ENCODE measurements at places on chromosomes 1 and 21. TPM values are rescaled to one million over a fixed set of nuclear protein-coding genes. Genes with fewer than 3 reads are reported as not detected.

DNA sequence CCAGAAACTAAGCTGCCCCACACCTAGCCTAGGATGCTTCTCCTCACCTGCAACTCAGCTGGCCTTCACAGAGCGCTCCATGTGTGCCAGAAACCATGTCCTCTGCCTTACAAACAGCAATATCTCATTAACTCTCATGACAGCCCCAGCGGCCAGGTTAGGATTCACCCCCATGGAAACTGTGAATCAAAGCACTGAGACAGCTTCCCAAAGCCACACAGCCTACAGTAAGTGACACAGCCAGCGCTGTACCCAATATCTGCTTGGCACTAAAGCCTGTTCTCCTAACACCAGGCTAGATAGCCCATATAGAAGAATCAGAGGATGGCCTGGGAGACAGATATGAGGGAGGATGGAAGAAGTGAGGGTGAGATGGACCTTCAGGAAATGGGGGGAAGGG, 13.5 kb downstream of the KCNN3 start:
- DNase-seq: no peak

DNA sequence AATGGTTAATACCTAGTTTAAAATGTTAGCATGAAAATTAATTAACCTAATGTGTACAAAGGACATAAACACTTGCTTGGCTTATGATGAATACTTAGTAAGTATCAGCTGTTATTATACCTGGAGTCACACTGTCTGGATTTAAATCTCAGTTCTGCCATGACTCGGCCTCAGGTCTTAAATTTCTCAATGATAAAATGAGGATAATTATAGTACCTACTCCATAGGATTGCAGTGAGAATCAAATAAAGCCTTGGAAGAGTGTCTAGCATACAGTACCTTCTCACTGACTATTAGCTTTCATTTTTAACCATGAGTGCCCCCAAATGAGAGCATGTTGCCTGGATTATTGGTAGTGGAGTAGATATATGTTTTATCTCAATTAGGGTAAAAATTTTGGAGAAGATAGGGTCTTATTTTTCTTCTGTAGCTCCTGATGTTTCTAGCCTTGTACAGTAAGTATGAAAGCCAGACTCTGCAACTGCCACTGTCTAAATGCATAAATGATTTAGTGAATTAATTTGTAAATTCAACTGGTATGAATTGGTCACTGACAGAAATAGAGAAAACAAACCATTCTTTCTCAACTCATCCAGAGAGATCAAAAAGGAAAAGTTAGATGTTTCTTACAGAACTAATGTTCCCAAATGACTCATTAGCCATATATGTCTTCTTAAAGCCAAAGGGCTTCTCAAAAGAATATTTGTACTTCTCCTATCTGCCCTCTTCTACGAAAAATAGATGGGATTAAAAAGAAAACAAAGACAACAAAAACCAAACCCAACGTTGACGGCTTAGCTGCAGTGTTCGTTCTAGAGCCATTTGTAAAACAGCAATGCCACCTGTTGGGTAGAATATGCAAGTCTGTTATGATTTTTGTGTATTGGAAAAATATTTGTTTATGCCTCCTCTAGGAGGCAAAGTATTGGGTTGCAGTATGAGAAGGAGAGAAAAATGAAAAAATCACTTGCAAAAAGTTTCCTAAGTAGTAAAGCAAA, 53.8 kb upstream of the MROH9 start:
- DNase-seq: no peak

GRCh38 chr21:25408666-25409065, 198.6 kb downstream of the MRPL39 start:
- no peak for DNase-seq

The SLC9C2 gene
- total RNA-seq: not detected

DNA sequence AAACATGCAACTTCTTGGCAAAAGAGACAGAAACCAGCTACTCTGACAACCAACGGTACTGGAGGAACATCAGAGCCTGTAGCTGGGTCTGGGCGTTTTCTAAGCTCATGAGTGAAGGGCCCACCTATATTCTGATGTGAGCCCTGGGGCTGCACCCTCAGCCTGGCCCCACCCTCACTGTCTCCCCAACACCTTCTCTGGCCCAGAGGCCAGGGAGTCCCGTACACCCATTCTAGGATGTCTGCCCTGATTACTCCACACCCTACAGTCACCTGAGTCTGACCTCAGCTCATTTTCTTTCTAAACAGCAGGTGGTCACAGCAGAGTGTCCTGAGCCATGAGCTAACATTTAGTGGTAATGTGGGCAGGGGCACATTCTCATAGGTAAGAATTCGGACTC, 439.2 kb downstream of the MATN1 start:
- no peak for DNase-seq

The DYNLT5 gene
- 3.1 TPM for total RNA-seq

DNA sequence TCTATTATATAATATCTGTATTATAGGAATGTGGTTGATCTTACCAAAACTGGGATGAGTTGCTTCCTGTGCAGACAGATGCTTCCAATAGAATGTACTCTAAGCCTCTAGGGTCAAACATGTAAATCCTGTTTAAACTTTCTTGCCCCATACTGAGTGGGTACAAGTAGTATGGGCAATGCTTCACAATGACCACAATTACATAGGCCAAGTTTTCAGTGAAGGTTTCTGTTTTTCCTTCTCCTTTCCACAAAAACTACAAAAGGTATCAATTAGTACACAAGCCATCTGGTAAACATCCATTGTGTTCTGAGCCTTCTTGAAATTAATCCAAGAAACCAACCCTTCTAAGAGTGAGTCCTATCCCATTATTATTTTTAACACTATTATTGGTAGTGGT, 16.8 kb downstream of the OTUD7B start:
- no peak for DNase-seq

- DNase-seq: no peak
Observed at GRCh38 chr1:8689431-8690252, 127.8 kb downstream of the RERE start.

The PLA2G5 gene
- total RNA-seq: 2.4 TPM

DNA sequence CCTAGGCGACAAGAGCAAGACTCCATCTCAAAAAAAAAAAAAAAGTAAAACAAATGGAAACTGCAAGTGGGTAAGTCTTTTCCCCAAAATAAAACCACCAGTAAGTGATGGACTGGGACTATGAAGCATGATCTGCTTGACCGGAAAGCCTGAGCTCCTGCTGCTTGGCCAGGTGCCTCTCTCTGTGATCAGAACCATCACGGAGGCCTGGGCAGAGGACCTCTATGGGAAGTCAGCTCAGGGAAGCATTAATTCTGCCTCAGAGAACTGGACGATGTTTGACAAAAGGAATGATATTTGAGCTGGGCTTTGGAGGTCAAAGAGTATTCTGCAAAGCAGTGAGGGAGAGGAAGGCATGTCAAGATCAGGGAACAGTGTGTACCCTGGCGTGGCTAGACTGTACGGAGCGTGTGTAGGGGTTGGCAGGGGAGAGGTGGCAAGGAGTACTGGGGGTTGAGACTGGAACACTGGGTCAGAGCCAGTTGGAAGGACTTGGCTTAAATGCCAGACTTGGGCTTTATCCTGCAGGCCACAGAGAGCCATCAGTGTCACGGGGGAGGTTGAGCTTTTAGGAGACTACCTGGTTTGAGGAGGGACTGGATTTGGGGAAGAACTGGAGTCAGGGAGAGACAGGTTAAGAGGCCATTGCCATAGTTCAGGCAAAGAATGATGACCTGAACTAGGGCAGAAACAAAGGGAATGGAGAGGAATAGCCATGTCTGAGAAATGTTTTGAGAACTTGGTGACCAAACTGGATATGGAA, 16.4 kb downstream of the ATP1A2 start:
- DNase-seq: no peak

DNA sequence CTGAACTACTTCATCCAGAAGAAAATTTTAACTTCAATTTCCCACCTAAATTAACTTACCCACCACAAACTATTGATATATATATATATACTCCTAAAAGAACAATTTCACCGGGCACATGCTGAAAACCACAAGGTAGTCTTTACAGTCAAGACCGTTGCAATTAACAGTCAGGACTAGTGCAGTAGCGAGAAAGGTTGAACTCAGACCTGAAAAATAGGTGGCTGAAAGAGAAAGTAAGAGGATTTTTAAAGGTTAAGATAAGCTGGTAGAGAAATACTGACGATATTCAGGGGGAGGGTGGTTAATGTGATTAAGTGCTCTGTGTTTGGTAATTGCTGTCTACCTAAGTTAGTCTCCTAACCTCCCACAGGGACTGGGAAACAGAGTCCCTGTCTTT, 1153.5 kb upstream of the TMPRSS15 start:
- DNase-seq: no peak

- no peak for DNase-seq
Observed at GRCh38 chr1:170267317-170267716, 121.6 kb downstream of the NTMT2 start.

DNA sequence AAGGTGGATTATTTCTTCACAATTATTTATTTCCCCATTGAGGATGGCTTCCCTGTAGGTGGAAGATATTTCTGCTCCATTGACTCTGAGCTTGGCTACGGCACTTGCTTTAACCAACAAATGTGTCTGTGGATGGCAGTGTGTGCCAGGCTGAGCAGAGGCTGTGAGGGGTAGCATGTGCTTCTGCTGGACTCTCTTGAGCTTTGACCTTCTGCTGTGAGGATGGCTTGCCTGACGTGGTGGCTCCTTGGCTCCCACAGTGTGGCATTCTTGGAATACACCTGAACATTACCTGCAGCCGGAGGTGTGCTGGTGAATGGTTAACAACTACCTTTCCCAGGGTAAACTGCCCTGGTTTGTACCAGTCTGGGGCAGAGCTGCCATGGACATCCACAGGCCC, 46.8 kb downstream of the WDR3 start:
- DNase-seq: no peak

GRCh38 chr1:235986869-235987268, 78.0 kb downstream of the NID1 start:
- DNase-seq: no peak

- no peak for DNase-seq
Observed at GRCh38 chr1:61213245-61214011, 131.1 kb downstream of the NFIA start.

GRCh38 chr1:74526708-74527107, 14.3 kb upstream of the LRRC53 start:
- DNase-seq: no peak

DNA sequence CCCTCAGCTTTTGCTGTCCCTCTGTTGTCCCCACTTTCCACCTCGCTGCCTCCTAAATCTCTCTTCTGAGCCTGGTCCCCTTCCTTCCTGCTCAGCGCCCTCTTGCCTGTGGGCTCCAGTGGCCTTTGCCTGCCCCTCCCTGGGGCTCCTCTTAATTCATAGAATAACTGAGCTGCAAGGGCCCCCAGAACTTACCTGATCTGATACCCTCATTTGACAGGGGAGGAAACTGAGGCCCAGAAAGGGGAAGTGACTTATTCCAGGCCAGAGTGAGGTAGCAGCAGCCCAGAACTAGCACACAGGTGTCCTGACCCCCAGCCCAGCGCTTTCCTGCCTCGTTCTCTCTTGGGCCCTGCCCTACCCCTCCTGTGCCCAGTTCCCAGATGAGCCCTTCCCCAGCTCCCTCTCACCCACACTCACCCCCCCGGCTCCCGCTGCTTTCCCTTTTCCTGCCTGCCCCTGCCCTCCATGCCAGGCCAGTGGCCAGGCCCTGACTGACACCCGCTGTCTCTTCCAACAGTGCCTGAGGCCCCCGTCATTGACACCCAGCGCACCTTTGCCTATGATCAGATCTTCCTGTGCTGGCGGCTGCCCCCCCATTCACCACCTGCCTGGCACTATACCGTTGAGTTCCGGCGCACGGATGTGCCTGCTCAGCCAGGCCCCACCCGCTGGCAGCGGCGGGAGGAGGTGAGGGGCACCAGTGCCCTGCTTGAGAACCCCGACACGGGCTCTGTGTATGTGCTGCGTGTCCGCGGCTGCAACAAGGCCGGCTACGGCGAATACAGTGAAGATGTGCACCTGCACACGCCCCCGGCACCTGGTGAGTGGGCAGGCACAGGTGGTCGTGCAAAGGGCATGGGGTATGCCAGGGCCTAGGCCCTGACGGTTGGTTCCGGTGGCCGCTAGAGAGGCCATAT, 5.7 kb downstream of the TRIM46 start:
- peak; percentile 45 for DNase-seq

The ACKR1 gene
- total RNA-seq: 164 TPM

The SAMD11 gene
- total RNA-seq: 13.9 TPM

- peak; percentile 77 for DNase-seq
Observed at GRCh38 chr1:20485527-20486456, at the start of gene CAMK2N1. Gene CAMK2N1 (minus strand): TSS chr1:20486210. CDS start chr1:20485379, 831 bp downstream.

DNA sequence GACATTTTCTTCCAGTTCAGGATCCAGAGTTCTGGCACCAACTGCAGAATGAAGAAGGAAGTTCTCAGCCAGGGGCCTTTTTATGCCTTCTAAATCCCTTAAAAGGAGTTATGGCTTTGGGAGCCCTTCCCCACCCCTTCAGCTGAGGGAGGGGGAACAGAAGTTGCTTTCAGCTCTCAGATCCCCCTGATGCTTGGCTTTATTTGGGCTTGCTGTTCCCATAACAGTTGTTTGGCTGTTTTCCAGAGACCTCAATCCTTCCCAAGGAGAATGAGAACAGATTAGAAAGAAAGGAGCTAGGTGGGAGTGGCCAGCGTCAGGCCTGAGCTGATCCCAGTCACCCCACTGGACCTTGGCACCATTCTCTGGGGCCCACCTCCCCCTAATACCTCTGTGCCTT, at the start of gene RPE65:
RPE65 (minus strand) TSS at position 54 of the 400 bp plus-strand sequence; CDS start at position 5, 49 bp downstream.
- no peak for DNase-seq

DNA sequence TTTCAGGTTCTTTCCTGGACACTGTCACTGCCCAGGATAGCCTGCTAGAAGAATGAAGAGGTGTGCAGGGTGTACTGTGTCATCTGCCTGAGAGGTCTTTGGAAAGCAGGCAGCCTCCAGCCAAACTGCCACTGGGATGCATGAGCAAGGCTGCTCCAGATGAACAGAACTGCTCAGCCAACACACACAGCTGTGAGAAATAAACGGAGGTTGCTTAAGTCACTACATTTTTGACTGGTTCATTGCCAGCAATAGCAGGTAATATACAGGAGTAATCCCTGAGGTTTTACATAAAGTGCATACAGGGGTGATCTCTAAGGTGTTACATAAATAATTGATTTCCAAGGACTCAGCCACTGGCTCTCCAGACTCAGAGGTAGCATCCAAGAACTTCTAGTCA, 516.9 kb downstream of the BRINP3 start:
- DNase-seq: no peak

- no peak for DNase-seq
Observed at GRCh38 chr1:66809736-66810326, 8.8 kb upstream of the INSL5 start.

All from ureter (tissue), 1 donor.